ENCODE measurements at places on chromosomes 6 and 20.

- DNase-seq, result no peak
Observed at GRCh38 chr6:126033696-126034095, 47.4 kb downstream of the TRMT11 start.

DNA sequence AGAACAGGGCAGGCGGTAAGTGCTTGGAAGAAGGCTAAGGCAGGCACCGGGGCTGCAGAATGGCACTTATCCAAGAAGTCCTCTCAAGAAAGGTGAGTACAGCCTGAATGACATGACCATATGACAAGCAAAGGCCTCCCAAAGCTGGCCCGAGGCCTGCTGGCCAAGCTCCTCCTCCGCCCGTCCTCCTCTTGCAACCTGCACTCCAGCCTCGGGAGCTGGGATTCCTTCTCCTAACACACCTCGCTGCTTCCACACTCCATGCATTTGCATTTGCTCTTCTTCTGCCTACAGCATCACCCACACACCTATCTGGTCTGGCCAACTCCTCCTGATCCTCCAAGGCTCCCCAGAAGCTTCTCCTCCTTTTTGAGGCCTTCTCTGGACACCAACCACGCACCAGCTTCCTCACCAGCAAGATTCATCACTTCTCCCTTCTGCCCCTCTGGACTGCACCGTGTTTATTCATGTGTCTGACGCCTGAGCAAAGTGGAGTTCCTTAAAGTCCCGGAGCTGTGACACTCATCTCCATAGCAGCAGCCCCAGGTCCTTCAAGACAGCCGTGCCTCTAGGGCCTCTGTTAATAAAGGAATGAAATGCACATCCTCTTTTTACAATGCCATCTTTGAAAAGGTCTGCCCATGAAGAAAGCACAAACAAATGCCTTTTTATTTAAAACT is 32.3 kb downstream of the CNKSR3 start:
- no peak for DNase-seq

DNA sequence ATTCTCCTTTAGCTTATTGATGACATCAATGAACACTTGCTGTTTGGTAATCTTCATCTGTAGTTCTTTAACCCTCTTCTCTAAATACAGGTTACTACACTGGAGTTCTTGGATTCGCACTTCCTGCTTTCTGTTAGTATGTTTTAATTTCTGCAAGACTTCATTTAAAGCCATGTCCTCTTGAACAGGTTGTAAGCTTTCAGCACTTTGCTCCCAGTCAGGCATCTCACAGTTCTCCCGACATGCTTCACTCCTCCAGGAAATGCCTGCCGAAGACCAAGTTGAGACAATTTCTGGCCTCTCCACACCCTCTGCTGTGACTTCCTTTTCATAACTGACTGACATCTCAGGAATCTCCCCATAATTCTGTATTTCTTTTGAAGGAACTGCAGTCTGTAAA is 15.8 kb downstream of the CAGE1 start:
- DNase-seq, result no peak

DNA sequence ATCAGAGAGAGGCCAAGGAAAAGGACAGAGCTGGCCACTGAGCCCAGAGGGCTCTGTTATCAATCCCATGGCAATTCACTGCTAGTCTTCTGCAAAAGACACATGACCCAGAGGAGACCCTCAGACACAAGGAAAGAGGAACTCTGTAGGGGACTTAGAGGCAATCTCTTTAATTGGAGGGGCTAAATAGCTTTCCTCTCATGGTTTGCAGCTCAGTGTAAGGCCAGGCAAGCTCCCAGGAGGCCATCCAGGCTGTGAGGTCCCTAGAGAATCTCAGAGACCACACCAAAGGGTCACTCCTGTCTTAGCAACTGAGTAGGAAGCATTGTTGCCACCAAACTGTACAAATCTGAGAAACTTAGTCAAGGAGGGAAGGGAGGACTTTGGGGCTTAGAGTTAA is 10.0 kb upstream of the HLA-DOA start:
- no peak for DNase-seq

- DNase-seq, result peak; percentile 81
Observed at GRCh38 chr6:137717074-137718073, 149.7 kb upstream of the TNFAIP3 start.

DNA sequence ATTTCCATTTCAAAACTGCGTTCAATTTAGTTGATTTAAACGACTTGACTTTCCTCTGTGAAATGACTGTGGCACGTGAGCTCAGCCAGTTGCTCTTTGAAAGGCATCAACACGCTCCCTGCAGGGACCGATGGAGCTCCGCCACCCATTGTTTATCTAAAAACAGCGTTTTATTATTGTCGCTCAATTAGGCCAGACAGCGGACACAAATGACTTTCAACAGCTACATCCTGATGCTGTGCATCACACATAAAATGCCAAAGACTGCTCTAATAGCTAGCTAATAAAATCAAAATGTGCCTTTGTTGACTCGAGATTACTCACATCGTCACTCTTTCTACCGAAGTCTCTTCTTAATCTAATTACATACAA is 332.5 kb downstream of the CD83 start:
- no peak for DNase-seq

GRCh38 chr20:57183457-57184009 is 82.9 kb downstream of the BMP7 start:
- no peak for DNase-seq

- no peak for DNase-seq
Observed at GRCh38 chr6:167465482-167465881, 140.6 kb downstream of the TTLL2 start.

DNA sequence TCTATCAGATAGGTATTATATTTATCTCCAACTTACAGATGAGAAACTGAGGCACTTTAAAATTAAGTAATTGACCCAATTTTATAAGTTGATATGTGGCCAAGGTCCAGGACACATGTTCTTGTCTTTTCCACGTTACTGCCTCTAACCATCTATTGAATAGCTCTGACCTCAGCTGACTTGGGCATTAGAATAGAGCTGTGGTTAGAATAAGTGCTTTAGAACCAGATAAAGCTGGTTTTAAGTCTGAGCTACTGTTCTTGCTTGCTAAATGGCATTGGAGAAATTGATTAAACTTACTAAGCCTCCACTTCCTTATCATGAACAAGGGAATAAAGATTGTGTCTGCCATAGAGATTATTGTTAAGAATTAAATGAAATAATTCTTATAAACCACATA is 147.8 kb upstream of the DTNBP1 start:
- no peak for DNase-seq

DNA sequence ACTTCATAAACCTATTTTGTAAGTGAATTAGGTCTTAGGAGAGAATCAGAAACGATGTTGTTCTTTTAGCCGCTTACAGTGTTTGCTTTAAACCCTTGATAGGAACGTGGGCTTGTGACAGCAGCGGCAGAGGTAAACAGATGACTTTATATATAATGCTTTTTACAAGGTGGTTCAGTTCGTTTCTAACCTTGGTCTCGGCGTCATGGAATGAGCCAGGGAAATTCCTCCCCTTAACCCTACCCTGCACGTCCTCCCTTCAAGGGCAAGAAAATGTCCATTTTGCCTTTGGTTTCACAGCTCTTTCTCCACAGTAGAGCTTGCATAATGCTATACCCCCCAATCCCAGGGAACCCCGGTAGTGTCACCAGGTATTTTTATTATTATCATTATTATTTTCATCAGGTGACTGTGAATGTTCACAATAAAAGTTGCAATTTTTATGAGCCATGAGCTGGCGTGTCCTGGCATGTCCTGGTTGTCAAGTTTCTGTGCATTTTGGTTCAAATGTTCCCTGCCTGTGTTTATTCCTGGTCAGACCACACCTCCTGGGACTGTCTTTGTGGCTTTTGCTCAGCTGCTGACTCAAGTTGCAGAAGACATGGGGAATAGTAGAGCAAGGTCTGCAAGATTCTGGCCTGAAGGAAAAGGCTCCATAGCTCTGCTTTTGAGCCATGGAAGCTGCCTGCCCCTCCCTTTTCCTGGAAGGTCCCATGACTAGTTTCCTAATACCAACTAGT is 112.8 kb upstream of the BMP2 start:
- DNase-seq, result no peak

GRCh38 chr20:37980383-37980782 is 52.9 kb downstream of the TTI1 start:
- no peak for DNase-seq

DNA sequence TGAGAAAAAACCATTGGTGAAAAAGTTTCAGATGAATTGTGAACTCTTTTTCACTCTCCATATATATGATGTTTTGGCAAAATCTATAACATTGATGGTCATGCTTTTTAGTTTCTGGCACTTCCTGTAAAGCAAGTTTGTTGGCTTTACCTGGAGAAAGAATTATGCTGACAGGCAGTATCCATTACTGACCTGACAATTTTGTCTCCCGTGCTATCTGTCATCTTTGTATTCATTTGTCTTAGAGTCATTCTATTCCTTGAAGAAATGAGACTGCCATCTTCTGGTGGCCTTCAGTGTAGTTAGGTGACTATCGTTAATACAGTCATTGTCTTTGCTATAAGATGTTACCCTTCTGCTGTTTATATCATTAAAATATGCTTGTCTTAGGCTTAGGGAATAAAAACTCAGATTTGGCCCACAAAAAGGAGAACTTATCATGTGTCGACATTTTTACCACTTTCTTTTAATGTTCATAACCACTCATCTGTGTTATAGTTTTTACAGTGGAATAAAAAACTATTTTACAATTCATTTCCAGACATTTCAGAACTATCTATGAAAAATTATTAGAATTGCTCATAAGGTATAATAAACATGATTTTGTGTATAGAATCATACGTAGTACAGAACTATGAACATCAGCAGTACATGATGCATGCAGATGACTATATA is 707.0 kb downstream of the EPM2A start:
- DNase-seq, result no peak

GRCh38 chr6:35034411-35035191 is 106.5 kb downstream of the TCP11 start:
- DNase-seq, result no peak

GRCh38 chr6:50442531-50443040 is 270.7 kb upstream of the TFAP2D start:
- no peak for DNase-seq

DNA sequence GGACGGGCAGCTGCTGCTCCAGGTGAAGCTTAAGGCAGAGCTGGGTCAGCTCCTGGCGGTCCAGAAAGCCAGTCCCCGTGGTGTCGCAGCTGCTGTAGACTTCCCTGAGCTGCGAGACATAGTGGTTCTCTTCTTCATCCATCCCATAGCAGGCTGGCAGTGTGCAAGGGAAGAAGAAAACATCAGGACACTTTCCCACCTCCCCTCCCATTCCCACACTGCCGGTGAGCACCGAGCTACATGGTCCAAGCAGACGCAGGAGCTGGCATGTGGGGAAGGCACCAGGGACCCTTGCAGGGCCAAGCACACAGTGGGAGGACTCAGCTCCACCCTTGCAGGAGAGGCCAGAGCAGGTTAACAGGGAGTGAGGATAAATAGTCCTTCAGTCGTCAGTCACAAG is 58.9 kb downstream of the NINL start:
- no peak for DNase-seq

GRCh38 chr6:166488701-166489100 is 97.8 kb downstream of the RAMACL start:
- no peak for DNase-seq

DNA sequence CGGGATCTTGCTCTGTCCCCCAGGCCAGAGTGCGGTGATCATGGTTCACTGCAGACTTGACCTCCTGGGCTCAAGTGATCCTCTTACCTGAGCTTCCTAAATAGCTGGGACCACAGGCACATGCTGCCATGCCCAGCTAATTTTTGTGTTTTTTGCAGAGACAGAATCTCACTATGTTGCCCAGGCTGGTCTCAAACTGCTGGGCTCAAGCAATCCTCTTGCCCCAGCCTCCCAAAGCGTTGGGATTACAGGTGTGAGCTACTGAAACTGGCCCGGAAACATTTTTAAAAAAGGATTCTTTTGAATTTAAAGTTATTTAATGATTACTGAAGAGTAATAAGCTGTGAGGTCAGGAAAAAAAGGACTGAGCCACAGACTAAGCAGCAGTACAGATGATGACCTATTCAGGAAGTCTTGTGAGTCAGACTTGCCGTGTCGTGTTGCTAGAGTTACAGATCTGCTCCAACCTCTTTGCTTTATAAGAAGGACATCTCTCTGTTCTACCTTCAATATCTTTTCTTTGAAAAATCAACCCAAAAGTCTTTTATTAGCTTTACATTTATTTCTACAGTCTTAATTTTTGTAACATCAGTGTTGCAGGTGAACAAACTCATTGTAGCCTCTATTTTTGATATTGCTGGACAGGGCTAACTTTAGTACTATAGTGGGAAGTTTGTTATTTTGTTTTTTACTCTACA is 108.7 kb downstream of the NCOA3 start:
- DNase-seq, result peak; percentile 48

DNA sequence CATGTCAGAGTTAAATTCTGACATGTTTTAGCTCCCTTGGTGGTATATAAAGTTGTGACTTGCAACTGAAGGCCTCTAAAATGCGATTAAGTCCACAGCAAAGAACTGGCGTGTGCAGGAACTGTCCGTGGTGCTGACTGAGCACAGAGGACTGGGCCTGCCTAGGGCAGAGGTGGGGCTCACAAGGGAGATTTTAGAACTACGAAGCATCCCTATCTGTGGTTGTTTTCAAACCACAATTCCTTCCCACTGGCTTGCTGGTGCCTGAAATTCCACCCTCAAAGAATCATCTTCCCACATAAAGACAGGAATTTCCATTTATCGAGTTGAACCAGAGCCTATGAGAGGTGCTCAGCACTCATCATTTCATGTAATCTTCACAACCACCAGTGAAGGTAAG is 30.1 kb downstream of the RIMS4 start:
- DNase-seq, result no peak

DNA sequence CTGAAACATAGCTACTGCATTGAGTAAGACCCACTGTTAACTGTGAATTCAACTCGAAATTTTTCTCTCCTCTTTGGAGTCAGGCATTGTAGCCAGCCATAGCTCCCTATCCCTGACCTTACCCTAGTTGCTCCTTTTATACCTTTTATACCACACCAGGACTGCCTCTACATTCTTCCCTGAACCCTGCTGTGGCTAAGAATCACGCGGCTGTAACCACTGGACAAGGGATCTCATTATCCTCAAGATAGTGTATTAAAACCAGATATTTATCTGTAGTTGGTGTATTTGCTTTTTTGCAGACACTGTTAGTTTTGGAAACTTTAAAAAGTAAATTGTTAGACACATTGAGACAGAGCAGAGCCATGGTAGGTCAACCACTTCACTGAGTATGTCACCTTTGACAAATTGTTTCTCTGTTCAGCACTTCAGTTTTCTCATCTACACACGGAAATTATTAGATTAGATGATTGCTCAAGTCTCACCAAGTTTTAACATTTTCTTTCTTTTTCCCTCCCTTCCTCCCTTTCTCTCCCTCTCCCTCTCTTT is 171.9 kb upstream of the PRND start:
- no peak for DNase-seq

DNA sequence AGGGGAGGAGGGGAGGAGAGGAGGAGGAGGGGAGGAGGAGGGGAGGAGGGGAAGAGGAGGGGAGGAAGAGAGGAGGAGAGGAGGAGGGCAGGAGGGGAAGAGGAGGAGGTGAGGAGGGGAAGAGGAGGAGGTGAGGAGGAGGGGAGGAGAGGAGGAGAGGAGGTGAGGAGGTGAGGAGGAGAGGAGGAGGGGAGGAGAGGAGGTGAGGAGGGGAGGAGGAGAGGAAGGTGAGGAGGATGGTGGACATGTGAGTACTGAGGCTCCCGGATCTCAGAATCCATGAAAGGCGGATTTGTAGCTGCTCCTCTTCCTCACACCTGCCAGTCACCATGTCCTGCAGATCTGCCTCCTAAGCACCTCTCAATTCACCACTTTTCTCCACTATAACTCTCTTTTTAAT is 59.8 kb downstream of the PSMB1 start:
- DNase-seq, result no peak
